ENCODE measurements at places on chromosomes 13 and 19.

DNA sequence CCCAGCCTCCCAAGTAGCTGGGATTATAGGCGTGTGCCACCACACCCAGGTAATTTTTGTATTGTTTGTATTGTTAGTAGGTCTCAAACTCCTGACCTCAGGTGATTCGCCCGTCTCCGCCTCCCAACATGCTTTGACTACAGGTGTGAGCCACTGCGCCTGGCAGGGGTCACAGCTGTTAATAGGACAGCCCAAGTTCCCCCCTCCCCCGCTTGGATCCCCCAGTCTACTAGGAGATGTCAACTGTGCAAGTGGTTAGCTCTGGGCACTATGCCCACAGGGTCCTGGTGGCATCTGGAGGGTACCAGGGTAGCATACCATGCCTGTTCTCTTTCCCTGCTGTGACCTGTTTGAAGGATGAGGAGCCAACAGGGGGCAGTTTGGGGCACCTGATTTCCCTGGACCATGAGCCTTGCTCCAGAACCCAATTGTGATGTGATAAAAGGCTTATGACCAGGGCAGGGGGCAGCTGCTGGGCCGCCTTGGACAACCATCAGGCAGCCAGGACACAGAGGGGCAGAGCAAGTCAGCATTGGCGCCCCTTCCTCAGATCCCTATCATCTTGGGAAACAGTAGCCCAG, at the start of gene TSPAN16:
Gene TSPAN16 (plus strand): TSS at position 496 of the 581 bp plus-strand sequence. CDS start 138 bp downstream, outside the sequence.
- H3K36me3 ChIP-seq, result no peaks in the 10 kb centered on the region
- peaks cover 6% of the 10 kb centered on the region for H3K4me1 ChIP-seq
- H3K27me3 ChIP-seq, result peaks cover 8% of the 10 kb centered on the region
- DNase-seq, result no peak

GRCh38 chr13:66567899-66568612, 662.1 kb downstream of the PCDH9 start:
- no peaks in the 10 kb centered on the region for H3K27me3 ChIP-seq
- no peak for DNase-seq
- no peak overlapping the region for H3K27ac ChIP-seq
- no peaks in the 10 kb centered on the region for H3K36me3 ChIP-seq

DNA sequence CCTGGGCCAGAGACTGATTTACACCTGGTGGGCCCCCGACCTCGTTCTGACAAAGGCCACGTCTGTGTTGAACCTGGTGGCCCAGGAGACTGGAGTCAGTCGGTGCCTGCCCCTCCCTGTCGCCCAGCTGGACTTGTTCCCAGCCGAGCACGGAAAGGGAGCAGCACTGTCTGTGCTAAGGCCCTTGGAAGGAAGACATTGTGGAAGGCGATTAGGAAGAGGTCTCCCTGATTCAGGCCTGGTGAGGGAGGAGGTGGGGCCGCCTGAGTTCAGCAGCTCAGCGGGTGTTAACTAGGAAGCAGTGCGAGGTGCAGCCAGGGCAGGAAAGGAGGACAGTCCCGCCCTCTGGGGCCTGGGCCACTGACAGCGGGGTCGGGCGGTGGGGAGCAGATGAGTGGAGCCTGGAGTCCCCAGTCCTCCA, 64.7 kb downstream of the GPR12 start:
- H3K36me3 ChIP-seq, result no peaks in the 10 kb centered on the region
- no peak overlapping the region for H3K4me3 ChIP-seq
- peaks cover 4% of the 10 kb centered on the region for H3K4me1 ChIP-seq
- peaks cover 7% of the 10 kb centered on the region for H3K27me3 ChIP-seq
- no peak overlapping the region for H3K27ac ChIP-seq

DNA sequence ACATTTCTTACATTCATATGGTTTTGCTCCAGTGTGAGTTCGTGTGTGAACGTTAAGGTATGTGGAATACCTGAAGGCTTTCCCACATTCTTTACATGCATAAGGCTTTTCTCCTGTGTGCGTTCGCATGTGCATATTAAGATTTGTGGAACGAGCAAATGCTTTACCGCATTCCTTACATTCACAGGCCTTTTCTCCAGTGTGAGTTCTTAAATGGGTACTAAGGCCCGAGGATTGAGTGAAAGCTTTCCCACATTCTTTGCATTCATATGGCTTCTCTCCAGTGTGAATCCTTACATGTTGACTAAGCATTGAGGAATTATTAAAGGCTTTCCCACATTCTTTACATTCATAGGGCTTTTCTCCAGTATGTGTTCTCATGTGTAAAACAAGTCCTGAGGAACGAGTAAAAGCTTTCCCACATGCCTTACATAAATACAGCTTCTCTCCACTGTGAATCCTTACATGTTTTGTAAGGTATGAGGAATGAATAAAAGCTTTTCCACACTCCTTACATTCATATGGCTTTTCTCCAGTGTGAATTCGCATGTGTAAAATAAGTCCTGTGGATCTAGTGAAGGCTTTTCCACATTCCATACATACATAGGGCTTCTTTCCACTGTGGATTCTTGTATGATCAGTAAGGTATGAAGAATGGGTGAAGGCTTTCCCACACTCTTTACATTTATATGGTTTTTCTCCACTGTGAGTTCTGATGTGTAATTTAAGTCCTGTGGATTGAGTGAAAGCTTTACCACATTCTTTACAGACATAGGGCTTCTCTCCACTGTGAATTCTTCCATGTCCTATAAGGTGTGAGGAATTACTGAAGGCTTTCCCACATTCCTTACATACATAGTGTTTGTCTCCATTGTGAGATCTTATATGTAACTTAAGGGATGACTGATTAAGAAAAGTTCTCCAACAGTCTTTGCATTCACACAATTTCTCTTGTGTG, 10.7 kb downstream of the ZNF846 start:
- no peak for DNase-seq
- H3K36me3 ChIP-seq, result peaks cover 40% of the 10 kb centered on the region
- no peak overlapping the region for H3K4me3 ChIP-seq
- no peaks in the 10 kb centered on the region for H3K4me1 ChIP-seq

DNA sequence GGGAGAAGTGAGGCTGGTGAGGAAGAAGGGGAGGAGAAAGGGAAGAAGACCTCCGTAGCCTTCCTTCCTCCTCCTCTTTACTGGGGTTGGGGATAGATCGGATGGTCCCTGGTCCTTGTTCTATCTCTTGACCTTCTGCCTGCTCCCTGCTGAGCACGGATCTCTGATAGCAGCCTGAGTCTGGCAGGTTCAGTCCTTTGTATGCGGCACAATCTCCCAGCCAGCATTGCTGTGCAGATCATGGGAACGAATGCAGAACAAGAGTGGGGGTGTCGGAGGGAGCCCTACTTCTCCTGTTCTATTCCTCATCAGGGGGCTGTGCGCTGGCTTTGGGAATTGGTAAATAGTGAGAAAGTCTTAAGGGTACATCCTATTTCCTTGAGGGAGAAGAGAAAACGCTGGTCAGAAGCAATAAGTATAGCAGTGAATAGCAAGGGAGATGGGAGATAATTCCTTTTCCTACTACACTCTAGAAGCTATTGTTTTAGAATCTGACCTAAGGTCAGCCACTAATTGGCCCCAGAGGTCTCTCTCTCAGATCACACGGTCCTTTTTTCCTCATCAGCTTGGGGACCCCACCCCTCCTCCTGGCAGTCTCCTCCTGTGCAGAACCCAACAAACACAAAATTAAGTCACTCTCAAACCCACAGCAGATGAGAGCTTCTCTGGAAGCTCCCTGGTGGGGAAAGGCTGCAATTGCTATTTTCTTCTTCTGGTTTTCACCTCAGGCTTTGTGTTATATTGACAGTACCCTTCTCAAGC, 41.0 kb downstream of the KL start:
- no peak overlapping the region for H3K4me3 ChIP-seq
- H3K27me3 ChIP-seq, result peaks cover 2% of the 10 kb centered on the region
- no peak for DNase-seq
- no peaks in the 10 kb centered on the region for H3K4me1 ChIP-seq
- H3K27ac ChIP-seq, result no peak overlapping the region

GRCh38 chr13:97559030-97559429, 125.1 kb downstream of the RAP2A start:
- H3K27ac ChIP-seq, result no peak overlapping the region
- H3K27me3 ChIP-seq, result no peaks in the 10 kb centered on the region
- H3K4me1 ChIP-seq, result no peaks in the 10 kb centered on the region
- H3K36me3 ChIP-seq, result no peaks in the 10 kb centered on the region
- no peak overlapping the region for H3K4me3 ChIP-seq
- DNase-seq, result no peak

DNA sequence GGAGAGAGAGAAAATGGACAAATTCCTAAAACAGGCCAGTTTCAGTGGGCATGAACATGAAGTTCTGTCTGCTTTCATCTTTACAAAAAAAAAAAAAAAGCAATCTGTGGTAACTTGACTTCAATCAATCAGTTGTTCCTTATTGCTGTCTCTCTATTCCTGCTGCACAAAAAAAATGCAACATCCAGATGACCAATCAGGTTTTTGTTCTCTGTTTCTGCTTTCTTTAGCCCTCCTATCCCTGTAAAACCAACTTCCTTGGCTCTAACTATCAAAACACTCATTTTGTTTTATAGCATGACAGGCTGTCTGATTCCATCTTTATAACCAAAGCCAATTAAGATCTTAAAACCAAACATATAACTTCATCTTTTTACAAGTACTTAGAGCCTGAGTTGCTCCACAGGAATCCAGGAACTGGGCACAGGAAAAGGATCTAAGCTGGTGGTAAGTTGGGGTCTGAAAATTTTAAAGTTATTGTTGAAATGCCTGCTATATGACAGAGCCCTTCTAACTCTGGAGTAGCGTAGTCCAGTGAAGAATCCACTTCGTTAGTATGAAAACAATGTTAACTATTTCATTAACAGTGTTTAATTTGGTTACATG, at the start of gene FPR3:
Gene FPR3 (plus strand): TSS at position 273 of the 606 bp plus-strand sequence. CDS start 28,592 bp downstream, outside the sequence.
- H3K4me3 ChIP-seq, result no peak within 1 kb of the TSS
- no peaks in the 10 kb centered on the region for H3K4me1 ChIP-seq
- DNase-seq, result no peak
- no peaks in the 10 kb centered on the region for H3K36me3 ChIP-seq
- H3K27me3 ChIP-seq, result peaks cover 7% of the 10 kb centered on the region

GRCh38 chr19:1551068-1552040, 16.8 kb downstream of the MEX3D start:
- peaks cover 10% of the 10 kb centered on the region for H3K27me3 ChIP-seq
- no peak for DNase-seq
- H3K36me3 ChIP-seq, result no peaks in the 10 kb centered on the region
- H3K4me3 ChIP-seq, result no peak overlapping the region
- H3K27ac ChIP-seq, result no peak overlapping the region

DNA sequence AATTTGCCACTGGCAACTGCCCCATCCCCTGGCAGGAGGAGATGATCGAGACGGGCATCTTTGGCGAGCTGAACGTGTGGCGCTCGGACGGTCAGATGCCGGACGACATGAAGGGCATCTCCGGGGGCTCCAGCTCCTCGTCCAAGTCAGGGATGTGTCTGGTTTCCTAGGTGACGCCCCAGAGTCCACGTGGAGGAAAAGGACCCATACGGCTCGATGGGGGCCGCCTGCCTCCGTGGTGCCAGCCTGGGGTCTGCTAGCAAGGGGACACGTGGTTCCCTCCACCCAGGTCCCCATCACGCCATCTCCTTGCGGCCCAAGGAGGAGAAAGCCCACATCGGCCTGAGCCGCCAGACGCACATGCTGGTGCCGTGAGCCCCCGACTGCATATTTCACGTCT, 23.8 kb upstream of the TMEM255B start:
- peaks cover 9% of the 10 kb centered on the region for H3K4me1 ChIP-seq
- H3K4me3 ChIP-seq, result no peak overlapping the region
- H3K27ac ChIP-seq, result no peak overlapping the region
- no peaks in the 10 kb centered on the region for H3K36me3 ChIP-seq
- no peak for DNase-seq
- H3K27me3 ChIP-seq, result peaks cover 4% of the 10 kb centered on the region

DNA sequence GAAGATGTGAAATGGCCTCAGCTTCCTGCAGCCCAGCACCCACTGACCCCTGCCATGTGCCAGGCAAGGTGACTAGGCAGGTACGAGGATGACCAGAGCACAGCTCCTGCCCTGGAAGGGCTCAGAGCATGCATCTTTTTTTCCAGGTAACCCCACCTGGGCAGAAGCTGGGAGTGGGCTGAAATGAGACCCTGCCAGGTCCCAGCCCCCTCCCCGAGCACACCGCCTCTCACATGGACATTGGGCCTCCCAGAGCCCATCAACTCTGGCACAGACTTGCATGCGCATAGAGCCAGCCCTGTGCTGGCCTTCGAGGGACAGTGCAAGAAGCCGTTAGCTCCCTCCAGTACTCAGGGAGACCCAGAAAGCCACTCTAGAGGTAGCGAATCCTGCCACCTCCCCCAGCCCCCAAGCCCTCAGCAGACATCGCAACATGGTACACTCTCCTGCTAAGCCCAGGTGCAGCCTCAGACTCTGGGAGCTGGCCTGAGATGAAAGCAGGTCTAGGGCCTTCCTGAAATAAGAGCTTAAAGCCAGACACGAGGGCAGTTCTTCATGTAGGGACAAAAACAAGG, 8.9 kb upstream of the VSTM2B start:
- H3K27me3 ChIP-seq, result peaks cover 8% of the 10 kb centered on the region
- H3K4me3 ChIP-seq, result no peak overlapping the region
- H3K27ac ChIP-seq, result no peak overlapping the region
- H3K36me3 ChIP-seq, result no peaks in the 10 kb centered on the region
- no peak for DNase-seq
- H3K4me1 ChIP-seq, result no peaks in the 10 kb centered on the region

DNA sequence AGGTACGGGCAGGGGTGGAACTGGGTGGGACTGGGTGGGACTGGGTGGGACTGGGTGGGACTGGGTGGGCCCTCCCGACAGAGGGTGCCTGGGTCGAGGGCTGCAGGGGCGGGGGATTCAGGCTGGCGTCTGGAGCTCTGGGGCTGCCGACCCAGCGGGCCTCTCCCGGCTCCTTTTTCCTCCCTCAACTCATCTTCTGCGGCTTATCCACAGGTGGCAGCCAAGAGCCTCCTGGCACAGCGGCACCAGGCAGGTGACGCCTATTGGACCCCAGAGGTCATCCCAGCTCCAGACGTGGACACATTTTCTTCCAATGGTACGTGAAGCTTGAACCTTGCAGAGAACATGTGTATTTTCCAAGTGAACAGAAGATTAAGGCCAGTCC, 533 bp downstream of the ZNF544 start:
- peak overlapping the region; percentile 97 for H3K4me3 ChIP-seq
- H3K27me3 ChIP-seq, result no peaks in the 10 kb centered on the region
- peaks cover 54% of the 10 kb centered on the region for H3K36me3 ChIP-seq
- peaks cover 23% of the 10 kb centered on the region for H3K4me1 ChIP-seq

- H3K27me3 ChIP-seq, result no peaks in the 10 kb centered on the region
- H3K27ac ChIP-seq, result no peak overlapping the region
- DNase-seq, result no peak
- H3K4me3 ChIP-seq, result no peak overlapping the region
- no peaks in the 10 kb centered on the region for H3K4me1 ChIP-seq
Measured at GRCh38 chr13:64482373-64482772, 2747.8 kb downstream of the PCDH9 start.
